ENCODE measurements at places on chromosomes 4 and X.

DNA sequence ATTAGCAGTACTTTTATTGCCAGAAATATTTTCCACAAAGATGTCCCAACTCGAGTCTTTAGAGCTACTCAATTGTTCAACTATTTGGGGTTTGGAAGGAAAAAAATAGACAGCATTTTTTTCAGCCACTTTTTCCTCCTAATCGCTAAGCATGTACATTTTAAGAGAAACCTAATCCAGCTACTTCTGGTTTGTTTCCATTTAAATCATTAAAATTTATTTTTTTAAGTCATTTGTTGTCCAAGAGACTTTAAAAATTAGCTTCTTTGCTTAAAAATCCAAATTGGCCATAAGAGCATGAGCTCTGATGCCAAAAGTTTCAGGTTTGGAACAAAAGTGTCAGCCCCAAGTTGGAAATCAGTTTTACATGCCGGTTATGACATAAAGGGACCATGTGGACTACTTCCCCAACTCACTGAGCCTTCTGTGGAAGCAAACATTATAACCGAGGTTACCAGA, 186.3 kb upstream of the INTU start:
- DNase-seq = peak; percentile 10

DNA sequence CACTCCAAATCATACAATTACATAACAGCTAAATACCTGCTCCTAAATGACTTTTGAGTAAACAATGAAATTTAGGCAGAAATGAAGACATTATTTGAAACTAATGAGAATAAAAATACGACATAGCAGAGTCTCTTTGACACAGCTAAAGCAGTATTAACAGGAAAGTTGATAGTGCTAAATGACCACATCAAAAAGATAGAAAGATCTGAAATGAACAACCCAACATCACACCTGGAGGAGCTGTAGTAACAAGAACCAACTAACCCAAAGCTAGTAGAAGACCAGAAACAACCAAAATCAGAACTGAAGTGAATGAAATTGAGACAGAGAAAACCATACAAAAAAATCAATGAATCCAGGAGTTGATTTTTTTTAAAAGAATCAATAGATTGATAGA, 257.8 kb downstream of the ARAP2 start:
- no peak for DNase-seq

DNA sequence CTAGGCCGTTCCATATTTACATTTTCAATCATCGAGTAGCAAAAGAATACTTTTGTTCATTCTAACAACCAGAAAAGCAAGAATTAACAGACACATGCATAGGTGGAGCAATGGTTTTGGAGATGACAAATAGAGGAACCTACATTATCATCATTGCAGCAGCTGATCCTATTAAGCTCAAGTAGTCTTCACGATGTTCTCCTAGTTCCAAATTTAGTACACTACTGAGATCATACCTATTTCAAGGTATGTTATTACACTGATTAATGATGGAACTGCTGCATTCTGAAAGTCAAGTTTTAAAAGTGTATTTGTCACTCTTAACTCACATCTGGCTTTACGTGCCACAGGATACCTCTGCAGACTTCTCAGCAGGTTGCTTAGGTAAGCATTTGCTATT, 87.4 kb downstream of the ADGRA3 start:
- DNase-seq = no peak

- DNase-seq = no peak
These were observed 14.4 kb downstream of the STK26 start for GRCh38 chrX:132037479-132037993.

DNA sequence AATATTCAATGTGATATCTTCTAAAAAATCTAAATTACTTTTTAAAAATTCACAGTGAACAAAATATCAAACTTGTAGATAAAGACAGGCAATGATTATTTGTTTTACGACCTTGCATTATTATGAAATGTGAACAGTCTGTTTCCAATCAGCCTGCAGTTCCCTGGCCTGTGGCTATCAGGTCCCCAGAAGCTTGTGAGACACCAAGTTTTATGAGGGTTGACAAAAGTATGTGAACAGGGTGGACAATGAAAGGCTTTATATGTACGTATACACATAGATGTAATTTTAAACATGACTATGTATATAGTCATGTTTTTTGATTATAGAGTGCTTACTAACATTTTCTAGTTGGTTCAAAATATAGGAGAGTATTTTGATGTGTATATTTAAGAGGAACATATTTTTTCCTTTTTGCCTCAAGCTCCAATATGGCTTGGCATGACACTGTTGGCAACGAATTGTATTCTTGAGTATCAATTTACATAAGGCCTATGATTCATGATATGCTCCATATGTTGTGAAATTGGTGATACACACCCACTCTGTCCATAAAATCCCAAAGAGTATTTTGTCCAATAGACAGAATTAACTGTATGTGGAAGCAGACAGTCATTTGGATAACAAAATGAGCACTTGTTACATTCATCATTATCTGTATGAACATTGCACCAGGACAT, 55.7 kb downstream of the BTC start:
- no peak for DNase-seq

All from GM03348 (cell line).